ENCODE measurements at places on chromosomes 4 and X.
A peak's percentile ranks its signal among the peaks of the same experiment; 100 is the strongest.

DNA sequence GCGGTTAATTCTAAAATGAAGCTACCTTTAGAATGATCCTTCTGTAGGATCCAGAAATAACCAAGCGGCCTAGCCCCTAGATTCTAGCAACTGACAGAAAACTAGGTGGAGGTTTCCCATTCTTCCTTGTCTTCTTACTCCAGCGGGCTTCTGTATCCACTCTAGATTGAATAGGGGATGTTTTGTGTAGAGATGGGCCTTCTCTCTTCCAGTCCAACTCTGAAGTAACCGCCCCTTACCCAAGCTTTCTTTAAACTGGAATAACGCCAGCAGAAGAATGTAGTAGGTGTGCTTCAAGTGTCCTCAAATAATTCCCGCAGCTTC is 386 bp upstream of the TMEM184C start:
- no peak for DNase-seq

DNA sequence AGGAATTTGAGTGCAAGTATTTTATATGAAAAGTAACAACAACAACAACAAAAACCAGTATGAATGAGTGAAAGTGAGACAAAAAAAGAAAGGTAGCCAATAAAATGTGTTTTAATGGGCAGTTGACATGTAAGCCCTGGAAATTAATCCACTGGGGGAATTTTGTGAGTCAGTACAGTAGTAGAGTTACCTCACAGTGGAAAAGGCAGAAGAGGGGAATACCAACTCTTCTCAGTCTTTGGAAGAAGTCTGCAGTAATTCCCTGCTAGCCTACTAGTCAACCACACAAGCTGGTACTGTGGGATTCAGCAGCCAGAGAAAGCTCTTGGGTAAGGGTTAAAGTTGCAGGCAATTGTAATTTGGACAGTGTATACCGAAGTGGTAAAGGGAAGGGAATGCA is 76.3 kb upstream of the IL15 start:
- DNase-seq = no peak

DNA sequence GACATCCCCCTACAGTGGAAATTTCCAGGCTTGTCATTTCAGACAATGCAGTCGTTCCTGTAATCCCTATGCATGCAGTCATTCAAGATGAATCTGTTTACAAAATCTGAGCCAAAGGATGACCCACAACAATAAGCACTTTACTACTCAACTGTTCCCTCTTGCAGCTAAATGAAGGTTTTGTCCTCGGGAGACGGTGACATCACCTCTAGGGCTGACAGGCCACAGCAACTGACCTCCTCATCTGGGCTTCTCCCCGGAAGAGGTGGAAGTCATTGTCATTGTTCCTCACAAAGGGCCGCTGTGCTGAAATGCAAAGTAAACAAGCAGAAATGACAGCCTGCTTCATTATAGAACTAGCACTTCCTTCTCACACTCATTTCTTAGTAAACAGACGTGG is 29.2 kb downstream of the CLRN2 start:
- DNase-seq = peak; percentile 64

- no peak for DNase-seq
These were observed 96.2 kb upstream of the KLHL13 start for GRCh38 chrX:118212817-118213183.

DNA sequence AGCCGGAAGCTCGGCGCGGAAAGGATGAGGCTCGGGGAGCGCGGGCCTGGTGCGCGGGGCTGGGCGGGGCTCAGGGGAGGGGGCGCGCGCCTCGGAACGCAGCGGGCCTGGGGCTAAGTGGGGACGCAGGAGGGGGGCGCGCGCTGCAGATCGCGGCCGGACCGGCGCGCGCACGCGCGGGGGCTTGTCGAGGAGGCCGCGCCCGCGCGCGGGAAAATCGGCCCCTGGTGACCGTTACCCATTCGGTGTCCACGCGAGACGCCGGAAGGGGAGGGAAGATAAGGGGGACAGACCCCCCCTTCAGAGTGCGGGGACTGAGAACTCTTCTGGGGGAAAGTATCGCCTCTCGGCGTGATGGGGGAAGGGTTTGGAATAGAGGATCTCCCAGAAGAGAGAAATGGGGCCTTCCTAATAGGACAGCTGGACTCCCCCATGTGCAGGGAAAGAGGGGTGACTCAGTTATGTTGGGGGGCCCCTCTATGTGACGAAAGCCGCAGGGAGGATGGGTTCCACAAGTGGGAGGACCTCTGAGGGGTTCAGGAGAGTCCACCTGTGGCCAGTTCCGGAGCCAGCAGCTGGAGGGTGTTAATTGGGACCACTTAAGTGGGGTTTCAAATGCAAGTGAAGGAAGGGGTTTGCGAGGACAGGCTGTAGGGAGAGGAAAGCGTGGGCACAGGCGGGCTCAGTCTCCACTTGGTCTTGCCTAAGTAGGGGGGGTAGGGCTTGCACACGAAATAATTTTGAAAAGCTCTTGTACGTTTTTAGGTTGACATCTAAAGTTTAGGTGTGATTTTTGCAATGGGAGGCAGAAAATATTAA is 584 bp downstream of the SUV39H1 start:
- peak; percentile 71 for DNase-seq

- DNase-seq = no peak
These were observed 298.0 kb upstream of the FAT1 start for GRCh38 chr4:187021436-187022205.

GRCh38 chr4:183029365-183029764 is 69.7 kb upstream of the WWC2 start:
- DNase-seq = no peak

- DNase-seq = no peak
These were observed 2466.9 kb downstream of the PCDH7 start for GRCh38 chr4:33187035-33187434.

GRCh38 chr4:7868892-7869471 is 70.7 kb downstream of the AFAP1 start:
- DNase-seq = no peak

DNA sequence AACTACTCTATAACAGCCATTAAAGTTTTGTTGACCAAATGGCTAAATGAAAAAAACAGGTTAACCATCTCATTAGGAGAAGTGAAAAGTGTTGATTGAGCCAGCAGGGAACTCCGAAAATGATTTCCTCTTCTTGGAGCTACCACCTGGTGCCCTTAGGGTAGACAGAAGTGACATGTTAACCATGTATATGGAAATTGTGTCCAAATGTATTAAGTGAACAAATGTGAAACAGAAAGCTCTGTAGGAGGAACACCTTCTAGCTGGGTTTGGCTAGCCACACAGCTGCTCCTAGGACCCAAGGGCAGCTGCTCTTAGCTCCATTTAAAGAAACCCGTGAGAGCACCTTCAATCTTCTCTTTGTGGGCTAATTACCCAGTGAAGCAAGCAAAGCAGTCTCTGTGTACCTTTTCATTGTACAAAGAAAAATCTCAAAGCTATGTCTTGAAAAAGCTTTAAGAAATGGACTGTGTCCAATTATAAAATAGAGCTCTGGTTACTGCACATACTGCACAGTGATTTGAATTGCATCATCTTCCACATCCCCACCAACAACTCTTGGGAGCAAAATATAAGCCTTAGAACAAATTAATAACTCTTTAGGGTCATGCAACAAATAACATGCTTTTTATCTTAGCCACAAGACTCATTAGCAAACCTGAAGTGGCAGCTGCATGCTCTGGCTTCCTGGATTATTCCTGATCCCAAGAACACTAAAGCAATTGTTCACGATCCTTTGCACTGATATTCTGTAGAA is 59.2 kb upstream of the PARM1 start:
- no peak for DNase-seq

GRCh38 chrX:154508384-154508745 is 7.7 kb downstream of the FAM3A start:
- no peak for DNase-seq

GRCh38 chr4:2371765-2372487 is 46.5 kb downstream of the ZFYVE28 start:
- DNase-seq = no peak

DNA sequence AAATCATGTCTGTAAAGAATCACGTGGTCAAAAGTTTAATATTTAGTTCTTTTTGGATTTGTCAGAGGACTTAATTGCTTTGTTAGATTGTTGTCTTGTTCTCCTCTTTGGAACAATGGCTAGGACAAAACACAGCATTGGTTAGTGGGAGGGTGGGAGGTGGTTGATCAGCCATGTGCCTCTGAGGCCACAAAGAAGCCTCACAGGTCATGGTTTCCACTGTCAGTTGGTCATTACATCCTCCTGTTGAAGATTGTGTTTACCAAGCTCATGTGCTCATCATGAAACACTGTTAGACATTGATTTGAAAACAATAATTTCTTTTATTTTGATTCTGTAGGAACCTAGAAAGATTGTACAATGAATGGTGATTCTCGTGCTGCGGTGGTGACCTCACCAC is 31.9 kb downstream of the ADD1 start:
- DNase-seq = no peak

DNA sequence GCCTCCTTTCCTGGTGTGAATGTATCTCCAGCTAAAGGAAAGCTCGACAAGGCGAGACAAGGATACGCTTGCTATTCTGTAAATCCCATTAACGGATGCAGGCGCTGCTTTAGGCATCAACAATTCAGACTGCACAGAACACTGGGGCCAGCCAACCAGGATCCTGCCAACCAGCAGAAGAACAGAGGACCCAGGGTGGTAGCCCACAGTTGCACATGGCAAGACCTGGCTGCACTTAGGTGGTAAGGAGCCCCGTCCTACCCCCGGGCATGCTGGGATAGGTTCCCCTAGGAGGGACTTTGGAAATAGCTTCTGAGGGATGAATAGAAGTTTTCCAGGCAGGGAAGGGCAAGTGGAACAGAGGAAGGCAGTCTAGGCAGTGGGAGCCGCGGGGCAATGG is 20.7 kb downstream of the PSAPL1 start:
- DNase-seq = no peak

DNA sequence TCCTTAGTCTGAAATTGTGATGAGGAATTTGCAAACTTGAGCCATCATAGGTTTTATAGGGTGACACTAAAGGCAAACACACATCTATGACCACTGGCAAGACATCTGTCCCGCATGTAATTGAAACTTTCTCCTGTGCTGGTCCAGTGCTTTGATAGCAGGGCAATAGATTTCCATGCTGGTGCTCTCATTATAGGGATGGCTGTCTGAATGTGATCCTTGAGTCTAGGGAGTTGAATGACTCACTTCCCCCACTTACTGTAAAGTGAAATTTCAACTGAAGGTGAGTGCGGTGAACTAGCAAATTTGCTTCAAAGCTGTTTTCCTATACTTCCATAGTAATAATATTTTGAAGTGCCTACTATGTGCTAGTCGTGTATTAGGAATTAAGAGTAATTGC is 1630.0 kb downstream of the STIM2 start:
- no peak for DNase-seq

DNA sequence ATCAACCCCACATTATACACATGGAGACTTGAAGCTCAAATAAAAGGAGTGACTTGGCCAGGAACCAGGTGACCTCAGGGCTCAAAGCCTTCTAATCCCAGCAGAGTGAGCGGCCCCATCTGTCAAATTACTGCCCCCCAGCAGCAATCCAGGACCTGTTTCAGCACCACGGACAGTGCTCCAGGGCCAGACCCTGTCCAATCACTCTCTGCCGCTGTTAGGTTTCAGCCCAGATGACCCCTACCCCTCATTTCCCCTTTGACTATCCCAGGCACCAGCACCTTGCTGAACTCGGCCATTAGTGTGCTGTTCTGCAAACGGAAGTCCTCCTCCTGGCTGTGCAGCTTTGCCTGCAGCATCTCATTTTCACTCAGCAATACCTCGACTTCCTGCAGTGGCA is 5.1 kb downstream of the GRIPAP1 start:
- no peak for DNase-seq

GRCh38 chr4:177127658-177128057 is 182.0 kb upstream of the NEIL3 start:
- no peak for DNase-seq

GRCh38 chrX:136674270-136674985 is 26.5 kb downstream of the CD40LG start:
- no peak for DNase-seq

DNA sequence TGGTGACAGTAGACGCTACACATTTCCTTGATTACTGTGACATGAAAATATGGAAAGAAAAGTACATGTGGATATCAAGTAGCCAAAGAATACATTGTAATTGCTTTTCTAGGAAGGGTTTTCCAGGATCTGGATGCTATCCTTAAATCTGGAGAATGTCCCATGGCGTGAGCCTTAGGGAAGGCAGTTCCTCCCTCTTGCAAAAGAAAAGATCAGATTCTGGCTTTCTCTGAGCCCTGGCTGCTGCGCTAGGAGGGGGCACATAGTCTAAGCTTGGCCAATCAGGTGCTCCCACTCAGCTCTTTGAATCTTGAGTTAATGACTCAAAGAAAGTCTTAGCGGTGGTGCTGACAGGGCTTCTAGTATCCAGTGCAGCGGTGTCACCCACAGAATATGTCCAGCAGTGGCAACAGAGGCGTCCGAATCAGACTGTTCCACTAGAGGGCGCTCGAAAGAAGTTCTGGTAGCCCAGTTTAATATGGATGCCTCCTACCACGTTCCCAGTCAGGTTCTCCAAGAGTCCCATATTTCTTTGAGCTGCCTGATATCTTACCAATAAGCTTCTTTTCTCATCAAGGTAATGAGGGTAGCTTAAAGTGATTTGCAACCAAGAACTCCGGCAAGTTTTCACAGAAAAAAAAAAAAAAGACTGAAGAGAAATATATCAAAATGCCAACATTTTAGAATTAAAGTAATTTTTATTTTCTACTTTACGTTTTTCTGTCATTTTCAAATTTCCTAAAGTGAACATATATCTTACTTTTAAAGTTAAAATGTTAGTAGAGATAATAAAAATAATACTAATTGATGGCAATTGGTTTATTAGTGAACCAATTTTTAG is 213.4 kb upstream of the S100G start:
- peak; percentile 54 for DNase-seq

GRCh38 chrX:40084471-40085101 is 13.2 kb downstream of the BCOR start:
- no peak for DNase-seq

- DNase-seq = no peak
These were observed 656.0 kb upstream of the NDST4 start for GRCh38 chr4:115769396-115769795.

Data from NCI-H345 (cell line).